Adrenal gland (tissue), 19 donors: ENCODE measurements at places on chromosomes 5 and 9. TPM values are rescaled to one million over a fixed set of nuclear protein-coding genes. Genes with fewer than 3 reads are reported as not detected.

DNA sequence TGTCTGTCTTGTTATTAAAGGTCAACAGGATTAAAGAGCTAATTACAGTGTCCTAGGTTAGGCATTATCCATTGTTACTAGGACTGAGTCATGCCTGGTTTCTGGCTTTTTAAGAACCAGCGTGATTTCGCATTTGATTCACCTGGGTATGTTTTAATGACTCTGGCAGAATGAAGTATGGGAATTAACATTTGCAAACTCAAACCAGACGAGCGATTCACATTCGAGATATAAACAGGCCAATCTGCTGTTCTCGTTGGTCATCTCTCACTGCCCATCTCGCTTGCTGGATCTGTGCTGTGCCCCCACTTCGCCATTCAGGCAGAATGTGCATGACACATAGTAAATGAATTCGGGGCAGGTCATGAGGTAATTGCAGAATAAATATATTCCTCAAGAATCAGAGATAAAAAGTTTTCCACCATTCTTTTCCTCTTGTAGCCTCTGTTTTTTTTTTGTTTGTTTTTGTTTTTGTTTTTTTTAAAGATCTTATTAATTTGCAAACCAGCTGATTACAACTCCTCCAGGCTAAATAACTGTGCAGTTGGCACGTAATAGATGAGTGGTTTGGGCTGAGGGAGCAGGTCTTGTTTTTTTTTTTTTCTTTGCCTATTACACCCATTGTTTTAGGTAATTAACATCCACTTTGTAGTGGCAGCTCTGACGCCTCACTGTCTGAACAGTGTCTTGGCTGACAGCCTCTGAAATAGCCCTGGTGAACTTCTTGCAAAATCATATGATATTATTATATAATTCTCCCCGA lies 313.5 kb upstream of the MSX2 start:
- no peak overlapping the region for H3K27ac ChIP-seq
- H3K4me1 ChIP-seq: no peaks in the 10 kb centered on the region
- H3K27me3 ChIP-seq: peaks cover 7% of the 10 kb centered on the region
- H3K4me3 ChIP-seq: no peak overlapping the region

DNA sequence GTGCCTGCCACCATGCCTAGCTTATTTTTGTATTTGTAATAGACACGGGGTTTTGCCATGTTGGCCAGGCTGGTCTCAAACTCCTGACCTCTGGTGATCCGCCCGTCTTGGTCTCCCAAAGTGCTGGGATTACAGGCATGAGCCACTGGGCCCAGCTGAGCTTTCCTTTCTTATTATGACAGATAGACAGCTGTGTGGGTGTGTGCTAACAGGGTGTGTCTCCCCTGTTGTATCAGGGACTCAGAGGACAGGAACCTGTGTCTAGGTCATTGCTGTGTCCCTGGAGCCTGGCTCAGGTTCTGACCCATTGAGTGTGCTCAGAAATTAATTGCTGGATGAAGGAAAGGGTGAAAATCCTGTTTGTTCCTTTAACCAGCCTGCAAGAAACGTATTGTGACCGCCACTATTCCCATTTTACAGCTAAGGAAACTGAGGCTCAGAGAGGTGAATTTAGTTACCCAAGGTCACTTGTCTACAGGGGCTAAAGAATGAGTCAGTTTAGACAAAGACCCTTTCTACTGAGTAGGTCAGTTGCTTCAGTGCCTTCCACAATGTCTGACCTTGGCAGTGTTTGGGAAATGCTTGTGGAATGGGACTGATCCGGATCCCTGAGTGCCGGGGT lies 16.8 kb downstream of the NCS1 start:
- no peak overlapping the region for H3K4me3 ChIP-seq
- no peaks in the 10 kb centered on the region for H3K36me3 ChIP-seq
- no peak for DNase-seq
- H3K27me3 ChIP-seq: no peaks in the 10 kb centered on the region
- H3K4me1 ChIP-seq: peaks cover 47% of the 10 kb centered on the region

The MAMDC2 gene
- 3.9 TPM for total RNA-seq

The PCDHB5 gene
- 5.1 TPM for total RNA-seq

DNA sequence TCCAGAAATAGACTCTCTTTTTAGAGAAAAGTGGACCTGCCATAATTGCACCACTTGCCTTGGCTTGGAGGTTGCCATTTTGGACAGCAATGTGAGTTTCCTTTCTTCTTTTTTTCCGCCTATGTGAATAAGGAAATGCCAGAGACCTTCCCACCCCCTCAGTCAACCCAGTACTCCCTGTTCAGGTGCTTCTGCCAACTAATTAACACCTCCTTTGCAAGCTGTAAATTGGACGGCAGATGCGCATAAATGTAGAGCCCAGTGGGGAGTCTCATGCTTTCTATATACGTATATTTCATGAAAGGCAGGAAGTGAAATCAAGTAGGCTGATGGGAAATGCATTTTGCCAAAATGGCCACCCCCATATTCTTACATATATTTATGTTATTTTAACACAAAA lies 269.8 kb upstream of the RFX3 start:
- no peaks in the 10 kb centered on the region for H3K4me1 ChIP-seq
- H3K27me3 ChIP-seq: no peaks in the 10 kb centered on the region
- H3K36me3 ChIP-seq: no peaks in the 10 kb centered on the region
- H3K4me3 ChIP-seq: no peak overlapping the region
- DNase-seq: no peak

The SRA1 gene
- 31.3 TPM for total RNA-seq

DNA sequence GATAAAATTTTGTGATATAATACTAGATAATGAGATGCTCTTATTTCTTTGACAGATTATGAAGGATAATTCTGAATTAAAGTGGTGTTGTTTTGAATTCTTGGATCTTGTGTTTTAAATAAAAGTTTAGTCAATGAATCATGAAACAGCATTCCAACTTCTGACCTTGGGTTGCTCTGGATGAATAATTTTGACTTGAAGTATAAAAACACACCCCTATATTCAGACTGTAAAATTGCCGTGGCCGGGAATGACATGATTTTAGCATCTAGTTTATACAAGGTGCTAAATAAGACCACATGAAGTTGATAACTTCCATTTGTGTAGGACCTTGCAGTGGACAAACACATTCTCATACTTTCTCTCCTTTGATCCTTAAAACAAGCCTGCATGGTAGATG lies 67.2 kb upstream of the DAP start:
- H3K4me3 ChIP-seq: no peak overlapping the region
- H3K4me1 ChIP-seq: peaks cover 13% of the 10 kb centered on the region
- H3K27me3 ChIP-seq: no peaks in the 10 kb centered on the region
- H3K36me3 ChIP-seq: no peaks in the 10 kb centered on the region
- H3K27ac ChIP-seq: peak overlapping the region; percentile 48

The TAF11L5 gene
- total RNA-seq: not detected

GRCh38 chr5:171166766-171167165 lies 142.3 kb upstream of the TLX3 start:
- H3K27me3 ChIP-seq: no peaks in the 10 kb centered on the region
- H3K4me3 ChIP-seq: no peak overlapping the region
- H3K4me1 ChIP-seq: no peaks in the 10 kb centered on the region
- H3K27ac ChIP-seq: no peak overlapping the region

GRCh38 chr5:174245516-174246075 lies 200.1 kb downstream of the NSG2 start:
- no peaks in the 10 kb centered on the region for H3K27me3 ChIP-seq
- H3K36me3 ChIP-seq: no peaks in the 10 kb centered on the region
- no peak for DNase-seq

DNA sequence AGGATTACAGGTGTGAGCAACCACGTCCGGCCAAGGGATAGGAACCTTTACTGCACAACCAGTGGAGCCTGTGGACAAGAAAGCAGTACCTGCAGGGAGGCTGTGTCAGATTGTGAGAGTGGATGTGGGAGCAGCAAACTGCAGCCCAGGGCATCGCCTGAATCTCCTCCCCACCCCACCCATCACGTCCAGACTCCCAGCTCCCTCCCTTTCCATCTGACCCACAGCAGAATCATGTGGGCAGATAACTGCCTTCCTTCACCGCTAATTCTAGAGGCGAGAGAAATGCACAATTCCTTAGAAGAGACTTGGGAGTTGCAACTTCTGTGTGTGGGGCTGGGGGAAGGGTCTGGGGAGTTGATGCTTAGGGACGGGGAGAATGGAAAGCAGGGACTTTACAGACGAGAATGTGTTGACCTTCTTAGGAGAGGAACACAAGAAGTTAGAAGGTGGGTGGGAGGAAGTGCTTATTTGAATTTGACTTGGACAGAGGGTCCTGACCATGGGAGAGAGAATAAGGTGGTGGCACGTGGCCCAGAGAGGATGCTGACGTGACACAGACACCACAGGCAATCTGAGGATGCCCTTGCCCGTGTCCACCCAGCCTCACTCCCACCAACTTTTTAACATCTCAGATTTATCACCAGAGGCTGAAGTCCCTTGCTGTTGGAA lies 4.5 kb upstream of the LCP2 start:
- peaks cover 32% of the 10 kb centered on the region for H3K4me1 ChIP-seq
- no peaks in the 10 kb centered on the region for H3K36me3 ChIP-seq
- DNase-seq: no peak
- H3K4me3 ChIP-seq: no peak overlapping the region
- no peaks in the 10 kb centered on the region for H3K27me3 ChIP-seq

The HTR1A gene
- total RNA-seq: not detected

DNA sequence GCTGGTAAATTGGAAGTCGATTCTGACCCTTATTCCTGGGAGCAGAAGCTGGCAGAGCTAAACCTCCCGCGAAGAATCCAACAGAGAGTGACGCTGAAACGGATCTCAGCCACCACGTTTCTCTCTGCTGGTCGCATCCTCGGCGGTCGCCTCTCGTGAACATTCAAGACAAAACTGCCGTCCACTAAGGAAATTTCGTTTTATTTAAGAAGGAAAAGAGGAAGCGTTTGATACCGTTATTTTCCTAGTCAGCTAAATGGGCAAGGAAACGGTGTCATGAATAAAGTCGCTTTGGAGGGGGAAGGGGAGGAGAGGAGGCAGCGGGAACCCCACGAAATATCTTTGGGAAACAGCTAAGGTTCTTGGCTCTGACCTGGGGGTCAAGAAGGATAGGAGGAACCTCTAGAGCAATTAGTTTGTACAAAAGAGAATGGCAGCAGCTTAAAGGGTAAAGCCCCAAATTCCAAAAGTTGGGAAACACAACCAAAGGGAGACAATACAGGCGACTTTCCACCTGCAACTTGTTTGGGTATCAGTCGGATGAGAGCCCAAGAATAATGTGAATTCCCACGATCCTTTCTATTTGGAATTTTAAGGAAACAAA lies 1.9 kb downstream of the FOXB2 start:
- H3K27me3 ChIP-seq: peaks cover 88% of the 10 kb centered on the region
- no peaks in the 10 kb centered on the region for H3K4me1 ChIP-seq
- no peak overlapping the region for H3K4me3 ChIP-seq
- H3K27ac ChIP-seq: no peak overlapping the region
- no peaks in the 10 kb centered on the region for H3K36me3 ChIP-seq

DNA sequence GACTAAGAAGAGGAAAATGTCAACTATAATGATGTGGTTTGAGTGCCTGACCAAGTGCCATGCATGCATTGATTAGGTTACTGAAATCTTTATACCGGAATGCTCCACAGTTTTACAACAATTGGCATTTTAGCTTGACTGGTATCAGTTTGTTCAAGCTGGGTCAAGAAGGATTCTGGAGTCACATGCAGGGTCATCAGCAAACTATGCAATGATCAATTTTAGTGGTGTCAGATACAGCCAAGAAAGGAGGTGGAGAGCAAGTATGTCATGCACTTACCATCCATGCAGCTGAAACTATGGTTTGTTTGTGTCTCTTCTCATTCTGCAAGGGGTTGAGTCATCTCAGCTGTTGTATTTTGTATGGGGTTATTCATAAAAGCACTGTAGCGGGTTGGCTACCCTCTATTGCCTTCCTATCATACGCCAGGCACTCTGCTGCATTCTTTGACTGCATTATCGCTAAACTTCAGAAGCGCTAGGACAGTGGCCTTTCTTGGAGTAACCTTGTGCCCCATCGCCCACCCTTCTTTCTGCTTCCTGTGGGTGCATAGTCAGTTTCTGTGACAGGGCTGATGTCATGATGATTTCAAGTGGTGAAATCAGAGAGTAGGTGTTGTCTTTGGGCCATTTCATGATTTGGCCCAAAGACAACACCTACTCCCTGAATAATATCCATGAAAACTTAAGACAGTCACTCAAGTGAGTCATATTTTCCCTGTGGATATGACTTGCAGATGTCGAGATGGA lies 145.4 kb downstream of the MTX3 start:
- no peaks in the 10 kb centered on the region for H3K36me3 ChIP-seq
- no peak overlapping the region for H3K4me3 ChIP-seq
- H3K27ac ChIP-seq: no peak overlapping the region

DNA sequence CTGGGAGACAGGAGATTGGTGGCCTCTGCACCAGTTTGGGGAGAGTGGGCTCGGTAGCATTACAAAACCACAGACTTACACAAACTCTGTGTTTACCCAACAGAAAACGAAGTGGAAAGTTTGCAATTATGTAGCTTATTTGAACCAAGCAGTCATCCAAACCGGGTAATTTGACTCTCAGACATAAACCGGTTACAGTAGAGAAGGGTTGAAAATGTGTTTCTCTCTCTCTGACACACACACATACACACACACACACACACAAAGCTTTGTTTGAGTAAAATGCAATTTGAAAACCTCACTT lies 97.1 kb upstream of the ZNF608 start:
- no peak overlapping the region for H3K4me3 ChIP-seq
- DNase-seq: no peak
- H3K4me1 ChIP-seq: peaks cover 6% of the 10 kb centered on the region
- no peaks in the 10 kb centered on the region for H3K27me3 ChIP-seq
- H3K27ac ChIP-seq: no peak overlapping the region

The ACO1 gene
- 115 TPM for total RNA-seq

GRCh38 chr9:20592673-20593072 lies 29.6 kb downstream of the MLLT3 start:
- no peak overlapping the region for H3K27ac ChIP-seq
- no peaks in the 10 kb centered on the region for H3K4me1 ChIP-seq
- H3K36me3 ChIP-seq: no peaks in the 10 kb centered on the region
- no peak for DNase-seq
- no peaks in the 10 kb centered on the region for H3K27me3 ChIP-seq
- no peak overlapping the region for H3K4me3 ChIP-seq

DNA sequence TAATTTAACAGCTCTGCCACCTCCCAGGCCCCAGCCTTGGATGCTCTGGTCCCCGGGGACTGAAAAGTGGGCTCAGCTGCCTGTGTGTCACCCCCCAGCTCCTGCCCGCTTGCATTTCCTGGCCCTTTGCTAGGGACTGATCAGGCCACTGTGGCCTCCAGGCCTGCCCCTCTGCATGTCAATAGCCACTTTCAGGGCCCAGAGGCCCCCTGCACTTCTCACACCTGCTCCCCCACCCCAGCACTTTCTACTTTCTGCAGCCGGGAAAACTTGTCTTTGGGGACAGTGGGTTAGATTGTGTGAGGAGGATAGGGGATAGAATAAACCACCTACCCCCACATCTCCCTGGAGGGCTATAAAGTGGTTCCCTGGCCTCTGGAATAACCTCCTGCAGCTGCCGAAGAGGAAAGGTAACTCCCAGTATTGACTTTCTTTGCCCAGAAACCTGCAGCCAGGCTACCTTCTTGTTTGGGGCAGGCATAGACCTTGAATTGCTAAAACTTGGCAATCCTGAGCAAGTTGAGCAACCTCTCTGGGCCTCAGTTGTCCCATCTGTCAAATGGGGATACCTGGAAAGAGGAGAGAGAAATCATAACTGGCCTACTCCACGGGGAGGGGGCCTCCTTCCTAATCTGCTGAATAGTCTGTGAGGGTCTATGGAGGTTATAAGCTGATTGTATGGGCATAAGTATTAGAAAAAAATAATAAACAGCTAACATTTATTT lies 7.8 kb downstream of the AIF1L start:
- DNase-seq: no peak
- no peak overlapping the region for H3K4me3 ChIP-seq

The ZNF883 gene
- 1.2 TPM for total RNA-seq

The OBP2B gene
- total RNA-seq: not detected

The GABRA1 gene
- total RNA-seq: 1.9 TPM

The MARVELD2 gene
- total RNA-seq: 0.27 TPM

The C5orf63 gene
- 2.1 TPM for total RNA-seq

The PCYOX1L gene
- 5.1 TPM for total RNA-seq

The FGD3 gene
- 4.4 TPM for total RNA-seq
